SHP77 (cell line): ENCODE measurements at places on chromosomes 1 and 21.

GRCh38 chr1:194268839-194269238 is 1082.4 kb upstream of the B3GALT2 start:
- DNase-seq = no peak

DNA sequence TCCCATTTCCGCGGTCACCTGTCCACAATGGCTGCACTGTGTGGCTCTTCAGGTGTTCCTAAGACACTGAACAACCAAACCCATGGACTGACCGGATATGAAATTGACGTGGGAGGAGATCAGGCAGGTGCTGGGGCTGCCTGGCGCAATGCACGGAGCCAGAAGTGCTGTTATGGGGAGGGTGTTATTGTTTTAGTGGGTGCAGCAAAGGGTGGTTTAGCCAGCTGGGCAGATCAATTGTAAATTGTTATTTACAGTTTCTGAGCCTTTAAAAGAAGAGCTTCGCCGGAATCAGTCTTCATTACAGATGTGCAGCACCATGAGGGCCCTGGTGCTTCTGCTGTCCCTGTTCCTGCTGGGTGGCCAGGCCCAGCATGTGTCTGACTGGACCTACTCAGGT is at the start of gene CA6:
CA6 (plus strand) TSS at position 301 of the 400 bp plus-strand sequence; CDS start at position 320, 19 bp downstream.
- no peak for DNase-seq

GRCh38 chr1:156664046-156664766 is 13.0 kb downstream of the NES start:
- peak; percentile 70 for DNase-seq

- DNase-seq = no peak
Observed at GRCh38 chr1:160078512-160079195, 2.7 kb upstream of the KCNJ9 start.

- DNase-seq = no peak
Observed at GRCh38 chr21:28142697-28143096, 850.0 kb downstream of the LTN1 start.

DNA sequence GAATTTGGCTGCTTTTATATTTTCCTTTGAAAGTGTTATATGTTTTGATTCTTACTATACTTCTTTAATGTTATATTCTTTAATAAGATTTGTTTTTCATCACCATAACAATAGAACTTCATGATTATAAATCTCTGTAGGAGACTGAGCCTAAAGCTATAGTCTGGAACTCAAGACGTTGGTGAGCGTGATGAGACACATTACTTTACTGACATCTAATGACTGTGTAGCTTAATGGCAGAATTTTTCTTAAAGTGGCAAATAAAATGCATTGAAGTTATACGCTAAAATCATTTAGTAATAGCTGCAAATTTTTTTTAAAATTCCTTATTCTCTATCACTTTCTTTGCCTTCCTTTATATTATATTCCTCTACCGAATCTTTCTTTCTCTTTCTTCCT is 56.1 kb upstream of the HAO2 start:
- no peak for DNase-seq

DNA sequence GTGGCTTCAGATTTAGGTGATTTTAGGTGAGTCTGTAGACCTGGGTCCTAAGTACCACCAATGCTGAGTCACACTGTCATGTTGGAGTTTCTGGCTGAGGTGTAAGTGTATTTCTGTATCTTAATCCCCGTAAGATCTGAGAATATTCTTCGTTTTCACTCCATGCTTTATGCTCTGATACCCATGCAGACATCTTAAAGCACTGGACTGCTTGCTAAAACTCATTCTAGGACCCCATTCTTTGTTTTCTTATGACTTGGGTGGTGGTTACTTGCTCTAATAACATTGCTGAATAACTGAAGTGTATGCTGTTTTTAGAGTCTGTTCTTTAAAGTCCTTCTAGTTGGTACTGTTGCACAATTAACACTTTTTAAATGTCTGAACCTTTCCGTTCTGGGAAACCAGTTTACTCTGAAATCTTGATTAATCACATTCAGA is 36.6 kb downstream of the CDC42 start:
- no peak for DNase-seq

DNA sequence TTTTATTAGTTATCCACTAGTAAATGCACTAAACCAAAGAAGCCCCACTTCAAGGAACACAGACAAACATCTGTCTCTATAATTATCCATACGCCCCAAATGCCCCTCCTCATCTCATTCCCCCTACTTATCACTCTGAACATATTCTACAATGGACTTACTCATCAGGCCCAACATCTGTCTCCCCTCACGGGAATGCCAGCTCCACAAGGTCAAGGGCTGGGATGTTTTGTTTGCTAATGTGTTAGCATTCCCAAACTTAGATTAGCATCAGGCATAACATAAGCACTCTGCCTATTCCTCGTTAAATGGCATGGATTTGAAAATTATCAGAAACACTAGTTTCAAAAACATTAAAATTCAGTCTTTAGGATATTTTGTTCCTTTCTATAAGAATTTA is 279.5 kb downstream of the DSCAM start:
- DNase-seq = no peak

DNA sequence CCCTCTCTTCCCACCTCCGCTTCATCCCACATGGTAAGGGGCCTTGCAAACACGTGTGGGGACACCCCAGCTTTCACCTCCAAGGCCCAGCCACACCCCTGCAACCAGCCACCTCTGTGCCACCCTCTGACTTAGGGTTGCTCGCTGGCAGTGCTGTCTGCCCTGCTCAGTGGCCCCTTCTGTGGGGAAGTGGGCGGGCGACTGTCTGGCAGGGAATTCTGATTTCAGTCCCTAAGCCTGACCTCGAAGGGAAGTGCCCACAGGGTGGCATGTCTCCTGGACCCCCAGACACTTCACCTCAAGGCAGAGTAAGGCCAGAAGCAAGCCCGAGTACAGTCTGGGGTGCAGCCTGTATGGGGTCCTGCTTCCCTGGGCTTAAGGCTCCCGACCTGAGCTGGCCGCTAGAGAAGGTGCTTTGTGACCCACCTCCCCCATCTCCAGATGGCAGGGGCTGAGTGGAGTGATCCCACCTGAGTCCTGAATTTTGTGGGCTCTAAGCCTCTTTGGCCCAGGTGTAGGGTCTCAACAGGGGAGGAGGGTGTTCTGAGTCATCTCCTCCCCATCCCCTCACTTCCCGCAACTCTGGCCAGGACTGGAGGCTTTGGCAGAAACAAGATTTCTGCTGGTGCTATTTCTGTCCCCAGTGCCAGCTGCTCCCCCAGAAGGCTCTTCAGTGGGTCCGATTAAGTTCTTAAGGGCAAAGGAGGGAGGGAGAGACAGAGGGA is 7.0 kb downstream of the RD3 start:
- no peak for DNase-seq

DNA sequence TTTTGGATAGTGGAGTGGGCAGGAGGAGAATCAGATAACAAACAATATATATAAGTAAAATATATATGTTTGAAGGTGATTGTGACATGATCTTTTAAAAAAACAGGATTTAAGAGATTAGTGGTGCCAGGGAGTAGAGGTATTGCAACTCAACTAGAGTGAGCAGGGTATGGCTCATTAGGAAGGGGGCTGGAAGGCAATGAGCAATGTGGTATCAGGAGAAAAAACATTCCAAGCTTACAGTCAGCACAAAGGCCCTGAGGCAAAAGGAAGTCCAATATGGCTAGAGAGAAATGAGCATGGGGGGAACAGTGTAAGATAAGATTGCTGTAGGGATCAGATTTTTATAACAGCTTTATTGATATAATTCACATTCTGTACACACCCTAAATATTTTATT is 5.3 kb upstream of the GADD45A start:
- no peak for DNase-seq

DNA sequence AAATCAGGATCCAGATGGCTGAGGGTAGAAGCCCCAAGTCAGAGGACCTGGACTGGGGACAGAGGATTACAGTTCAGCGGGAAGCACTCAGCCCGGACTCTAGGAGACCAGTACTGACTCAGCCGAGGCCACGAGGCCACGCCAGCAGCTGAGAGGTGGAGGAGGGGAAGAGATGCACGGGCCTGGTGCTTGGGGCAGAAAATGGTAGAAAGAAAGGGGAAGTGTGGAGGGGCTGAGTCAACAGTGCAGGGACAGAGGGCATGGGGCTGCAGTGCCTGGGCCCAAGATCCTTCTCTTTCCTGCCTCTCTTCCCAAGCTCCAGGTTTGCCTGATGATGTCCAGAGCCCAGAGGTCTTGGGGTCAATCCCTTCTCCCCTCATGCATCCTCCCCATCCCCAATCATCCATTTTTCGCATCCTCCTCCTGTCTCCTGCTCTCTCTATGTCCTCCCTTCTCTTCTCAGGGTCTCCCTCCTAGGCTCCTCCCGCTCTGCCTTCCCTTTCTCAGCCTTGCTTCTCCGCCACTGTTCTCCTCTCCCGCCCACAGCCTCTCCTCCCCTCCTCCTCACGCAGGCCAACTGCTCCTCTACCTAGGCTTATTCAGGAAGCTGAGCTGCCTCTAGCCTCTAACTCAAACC is 7.7 kb downstream of the ARHGEF2 start:
- no peak for DNase-seq

GRCh38 chr21:41459884-41460534 is 34.0 kb downstream of the MX1 start:
- no peak for DNase-seq

DNA sequence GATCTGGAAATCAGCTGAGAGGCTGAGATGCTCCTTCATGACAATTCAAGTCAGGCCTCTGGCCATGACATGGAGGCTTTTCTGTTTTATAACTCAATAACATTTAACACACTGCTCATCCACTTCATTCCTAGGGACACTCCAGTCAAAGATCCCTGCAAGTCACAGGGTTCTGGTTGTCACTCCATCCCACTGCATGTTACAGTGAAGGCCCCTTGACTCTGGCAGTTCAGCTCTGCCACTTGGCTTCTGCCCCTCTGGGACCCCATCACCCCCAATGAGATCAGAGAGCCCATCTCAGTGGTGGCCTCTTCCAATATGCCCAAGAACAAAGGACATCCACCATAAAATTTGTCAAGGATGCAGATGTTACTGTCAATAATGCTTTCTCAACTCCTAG is 10.0 kb upstream of the FAM110D start:
- DNase-seq = no peak

DNA sequence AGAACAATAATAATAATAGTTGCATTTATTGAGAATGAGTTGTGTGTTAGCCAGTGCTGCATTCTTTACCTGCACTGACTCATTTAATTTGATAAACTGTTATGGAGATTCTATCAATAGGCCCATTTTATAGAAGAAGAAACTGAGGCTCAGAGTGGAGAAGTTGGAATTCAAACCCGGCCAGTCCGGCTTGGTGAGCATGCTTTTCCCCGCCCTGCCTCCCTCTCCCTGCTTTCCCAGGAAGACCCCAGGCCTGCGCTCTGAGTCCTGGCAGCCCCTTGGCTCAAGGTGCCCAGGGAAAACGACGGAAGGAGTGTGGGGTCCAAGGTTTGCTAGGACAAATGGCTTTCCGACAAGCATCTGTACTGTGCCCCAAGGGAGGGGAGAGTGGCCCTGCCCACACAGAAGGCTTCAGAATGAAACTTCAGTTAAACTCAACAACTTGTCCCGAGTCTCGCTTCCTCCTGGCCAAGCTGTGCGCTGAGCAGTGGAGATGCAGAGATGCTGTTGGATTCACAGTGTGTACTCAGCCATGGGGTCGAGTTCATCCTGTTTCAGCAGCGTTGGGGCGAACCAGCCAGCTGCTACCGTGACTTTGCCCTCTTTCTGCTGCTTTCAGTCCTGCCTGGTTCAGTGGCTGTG is 23.3 kb upstream of the PADI6 start:
- no peak for DNase-seq

- DNase-seq = no peak
Observed at GRCh38 chr1:112388436-112388835, 7.6 kb upstream of the CTTNBP2NL start.

GRCh38 chr1:198643808-198644207 is 5.0 kb downstream of the PTPRC start:
- DNase-seq = no peak

DNA sequence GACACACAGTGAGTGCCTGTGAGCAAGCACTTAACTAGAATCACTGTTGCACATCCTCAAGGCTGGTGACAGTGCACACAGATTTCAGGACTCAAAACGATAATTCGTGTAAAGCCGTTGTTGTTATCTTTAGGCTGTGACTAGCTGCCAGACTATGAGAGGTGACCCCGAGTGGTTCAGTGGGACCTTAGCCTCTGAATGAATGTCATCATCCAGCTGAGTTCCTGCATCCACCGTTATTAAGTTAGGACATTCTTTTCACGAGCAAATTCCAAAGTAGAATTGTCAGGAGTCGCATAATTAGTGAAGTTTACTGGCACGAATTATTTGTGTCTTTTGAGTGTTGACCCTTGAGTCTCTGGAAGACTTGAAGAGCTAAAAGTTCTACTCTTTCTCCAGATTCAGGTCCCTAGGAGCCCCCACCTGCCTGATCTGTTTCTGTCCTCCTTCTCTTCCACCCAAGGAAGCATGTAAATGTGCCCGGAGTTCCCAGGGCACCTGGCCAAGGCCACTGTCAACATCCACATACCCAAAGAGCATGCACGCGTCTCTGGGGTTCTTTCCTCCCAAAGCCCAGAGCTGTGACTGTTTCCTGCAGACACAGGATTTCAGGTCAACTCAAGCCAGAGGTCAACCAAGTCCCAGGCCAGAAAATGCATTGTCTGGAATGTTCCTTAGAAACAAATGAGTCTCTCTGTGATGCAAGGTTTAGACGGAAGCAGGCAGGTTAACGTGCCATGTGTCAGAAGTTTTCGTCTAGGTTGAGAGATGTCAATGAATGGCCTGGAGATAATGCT is 207.2 kb downstream of the TOMM20 start:
- DNase-seq = no peak

DNA sequence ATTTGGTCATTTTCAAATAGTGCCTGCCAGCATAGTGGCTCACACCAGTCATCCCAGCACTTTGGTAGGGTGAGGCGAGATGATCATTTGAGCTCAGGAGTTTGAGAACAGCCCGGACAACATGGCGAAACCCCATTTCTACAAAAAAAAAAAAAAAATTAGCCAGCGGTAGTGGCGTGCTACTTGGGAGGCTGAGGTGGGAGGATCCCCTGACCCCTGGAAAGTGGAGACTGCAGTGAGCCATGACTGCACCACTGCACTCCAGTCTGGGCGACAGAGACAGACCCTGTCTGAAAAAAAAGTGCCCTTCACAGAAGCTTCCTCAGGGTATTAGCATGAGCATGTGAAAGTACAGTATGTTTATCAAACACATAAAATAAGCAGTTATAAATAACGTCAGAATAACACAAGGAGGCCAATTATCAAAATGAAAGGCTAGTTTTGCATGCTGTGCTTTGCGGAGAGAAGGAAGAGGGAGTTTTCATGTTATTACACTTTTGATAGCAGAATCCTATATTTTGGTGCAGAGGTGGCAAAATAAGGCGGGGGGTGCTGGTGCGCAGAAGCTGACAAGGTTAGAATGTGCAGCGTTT is 781 bp upstream of the METTL13 start:
- no peak for DNase-seq

GRCh38 chr1:45488666-45489377 is 2.1 kb downstream of the TESK2 start:
- no peak for DNase-seq

- no peak for DNase-seq
Observed at GRCh38 chr1:36759355-36759754, 275.0 kb downstream of the GRIK3 start.
